Left colon (tissue), 2 donors: ENCODE measurements at places on chromosomes 1 and 21. TPM values are rescaled to one million over a fixed set of nuclear protein-coding genes. Genes with fewer than 3 reads are reported as not detected.

CBR3 gene
- 2.2 TPM for total RNA-seq

KIF1B gene
- total RNA-seq, result 44.6 TPM

SELE gene
- 0.21 TPM for total RNA-seq

PRAMEF12 gene
- not detected for total RNA-seq

CFAP141 gene
- total RNA-seq, result not detected

CELA2A gene
- total RNA-seq, result not detected

DOP1B gene
- total RNA-seq, result 89.7 TPM

OR2L3 gene
- total RNA-seq, result not detected

OR2AK2 gene
- not detected for total RNA-seq

PSRC1 gene
- total RNA-seq, result 3.1 TPM

CASQ2 gene
- total RNA-seq, result 6.6 TPM

KLHDC7A gene
- total RNA-seq, result 0.95 TPM

HPCA gene
- total RNA-seq, result 1.5 TPM

FOXD2 gene
- 20.7 TPM for total RNA-seq
